ENCODE measurements at places on chromosomes 3 and 15. TPM values are rescaled to one million over a fixed set of nuclear protein-coding genes. Genes with fewer than 3 reads are reported as not detected.

GRCh38 chr3:21294768-21295167 is 456.2 kb downstream of the ZNF385D start:
- DNase-seq: no peak

DNA sequence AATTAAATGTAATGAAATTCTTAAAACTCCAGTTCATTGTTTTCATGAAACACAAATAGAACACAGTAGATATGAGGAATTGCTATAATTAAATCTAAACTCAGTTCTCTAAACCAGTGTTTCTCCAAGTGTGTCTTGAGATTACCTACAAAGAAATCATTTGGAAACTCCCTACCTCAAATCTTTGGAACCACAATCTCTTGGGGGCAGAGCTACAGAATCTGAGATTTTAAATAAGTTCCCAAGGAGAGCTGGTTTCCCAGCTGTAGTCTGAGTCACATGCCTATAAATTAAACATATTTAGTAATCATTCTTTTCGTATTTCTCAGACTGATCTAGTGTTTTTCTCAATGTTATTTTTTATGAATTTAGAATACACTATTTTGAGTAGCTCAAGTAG is 17.0 kb upstream of the ACTC1 start:
- no peak for DNase-seq

The SERPINI2 gene
- not detected for polyA plus RNA-seq

DNA sequence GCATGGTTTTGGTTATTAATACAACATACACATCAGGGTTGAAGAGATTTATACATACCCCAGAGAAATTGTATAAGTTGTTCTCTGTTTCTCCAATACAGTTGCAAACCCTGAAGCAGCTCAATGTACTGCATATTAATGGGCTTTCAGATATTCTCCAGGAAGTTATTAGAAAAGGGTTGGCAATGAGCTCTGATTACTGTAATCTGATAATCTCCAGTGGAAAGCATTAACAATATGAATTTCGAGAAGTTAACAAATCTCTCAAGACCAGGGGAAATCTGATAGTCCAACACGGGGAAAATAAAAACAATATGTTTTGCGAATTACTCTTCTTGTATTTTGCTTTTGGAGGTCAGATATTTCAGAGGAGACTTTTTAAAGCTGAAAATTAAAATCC is 950.1 kb downstream of the TBL1XR1 start:
- DNase-seq: no peak

DNA sequence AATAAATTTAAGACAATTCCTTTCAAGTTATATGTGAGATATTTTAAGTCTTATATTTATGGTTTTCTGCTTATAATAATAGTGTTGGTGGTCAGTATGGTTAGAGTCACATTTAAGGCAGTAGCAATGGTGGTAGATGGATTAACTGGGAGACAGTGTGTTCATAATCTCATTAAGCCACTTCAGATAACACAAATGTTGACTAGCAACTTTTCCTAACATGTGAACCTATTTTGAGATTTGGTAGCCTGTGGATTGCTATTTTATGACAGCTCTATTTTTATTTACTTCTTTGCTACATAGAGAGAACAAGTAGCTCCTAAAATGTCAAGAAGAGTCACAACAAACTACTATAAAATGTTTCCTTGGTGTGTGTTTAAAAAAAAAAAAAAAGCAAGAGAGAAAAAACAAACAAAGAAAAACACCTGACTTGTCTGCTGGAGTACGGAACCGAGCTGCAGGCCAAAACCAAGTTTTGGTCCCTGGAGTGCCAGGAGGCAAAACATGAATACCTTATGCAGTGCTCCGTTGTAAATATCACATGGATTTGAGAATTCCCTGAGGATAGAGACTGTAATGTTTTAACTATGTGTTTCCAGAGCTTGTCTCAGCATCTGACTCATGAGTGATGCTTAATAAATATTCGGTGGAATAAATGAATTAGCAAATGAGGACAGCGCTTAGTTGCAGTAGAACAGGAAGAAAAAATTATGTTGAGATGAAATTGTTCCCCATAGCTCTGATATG is 457.1 kb upstream of the ROBO2 start:
- DNase-seq: no peak

- no peak for DNase-seq
Observed at GRCh38 chr15:31559786-31560185, 233.2 kb downstream of the KLF13 start.

DNA sequence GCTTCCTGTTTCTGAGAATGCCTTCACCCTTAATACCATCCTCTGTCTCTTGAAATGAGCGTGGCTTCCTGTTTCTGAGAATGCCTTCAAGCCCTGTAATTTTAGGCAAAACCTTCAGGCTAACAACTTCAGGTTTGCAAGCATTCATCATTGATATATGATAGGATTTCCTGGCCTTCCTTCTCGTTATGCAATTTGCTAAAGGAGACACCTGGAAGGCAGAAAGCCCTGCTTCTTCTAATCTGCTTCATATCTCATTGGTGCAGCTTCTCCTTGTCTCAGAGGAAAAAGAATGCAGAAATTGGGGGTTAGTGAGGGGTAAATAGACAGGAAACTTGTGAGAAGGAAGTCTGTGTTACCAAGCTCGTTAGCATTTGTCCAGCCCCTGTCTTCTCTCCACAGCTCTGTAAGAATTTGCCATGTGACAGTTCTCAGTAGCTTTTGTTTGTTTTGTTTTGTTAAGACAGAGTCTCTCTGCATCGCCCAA is 7.3 kb downstream of the ARL6IP5 start:
- no peak for DNase-seq

DNA sequence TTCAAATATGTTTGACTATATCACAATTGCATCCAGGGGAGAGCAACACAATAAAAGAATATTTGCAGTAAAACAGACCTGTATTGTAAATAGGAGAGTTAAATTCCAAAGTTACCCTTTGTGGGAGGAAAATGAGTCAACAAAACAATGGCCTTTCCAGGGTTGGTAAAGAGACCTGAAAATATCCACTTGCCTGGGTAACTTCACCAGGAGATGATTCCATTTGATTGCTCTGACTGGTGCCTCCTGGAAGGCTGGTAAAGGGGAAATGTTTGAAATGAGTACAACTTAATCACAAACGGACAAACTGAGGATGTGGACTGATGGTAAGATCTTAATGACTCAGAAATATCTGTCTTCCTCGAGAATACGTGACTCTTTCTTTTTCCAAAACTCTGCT is 43.6 kb upstream of the SRGAP3 start:
- DNase-seq: no peak

DNA sequence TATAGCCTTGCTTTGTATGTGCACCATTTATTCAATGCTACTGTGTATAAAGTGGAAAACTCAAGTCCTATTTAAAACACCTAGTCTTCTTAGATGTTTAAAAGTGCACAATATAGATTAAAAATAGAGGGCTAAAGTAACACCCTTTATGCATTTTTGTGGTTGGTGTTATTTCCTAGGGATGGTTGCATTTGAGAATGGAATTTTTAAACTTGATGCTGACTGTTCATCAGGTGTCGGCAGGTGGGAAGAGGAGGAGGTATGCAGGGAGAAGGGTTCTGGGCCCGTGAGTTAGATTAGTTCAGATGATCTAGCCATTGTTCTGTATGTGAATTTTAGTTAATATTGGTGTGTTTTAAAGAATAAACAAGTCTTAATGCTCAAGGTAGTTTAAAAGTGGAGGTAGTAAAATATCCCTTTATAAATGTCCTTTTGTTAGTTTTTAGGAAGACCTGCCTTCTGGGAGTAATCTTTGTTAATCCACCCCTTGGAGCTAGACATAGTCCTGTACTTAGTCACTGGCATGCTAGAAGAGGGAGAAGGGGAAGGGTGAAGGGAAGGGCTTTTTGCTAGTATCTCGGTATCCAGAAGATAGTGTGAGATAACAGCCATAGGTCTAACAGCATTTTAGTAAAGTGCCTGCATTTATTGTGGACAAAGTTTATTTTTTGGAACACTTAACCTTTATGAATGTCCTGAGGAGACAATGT is 8.1 kb upstream of the SRPRB start:
- no peak for DNase-seq

The USP19 gene
- polyA plus RNA-seq: 27.8 TPM

DNA sequence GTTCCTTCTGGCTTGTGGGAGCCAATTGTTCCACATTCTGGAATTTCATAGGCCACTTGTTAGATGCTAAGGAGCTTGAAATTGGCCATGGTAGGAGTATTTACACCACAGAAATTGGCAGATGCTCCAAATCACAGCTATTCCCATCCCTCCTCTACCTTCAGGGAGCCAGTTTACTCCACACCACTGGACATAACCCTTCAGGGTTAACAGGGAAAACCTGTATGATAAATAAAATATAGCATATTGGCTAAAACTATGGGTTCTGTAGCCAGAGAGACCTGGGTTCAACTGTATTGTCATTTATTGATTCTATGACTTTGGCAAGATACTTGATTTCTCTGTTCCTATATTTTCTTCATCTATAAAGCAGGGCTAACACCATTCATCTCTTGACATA is 384.2 kb upstream of the PROK2 start:
- DNase-seq: no peak

- DNase-seq: no peak
Observed at GRCh38 chr3:153979418-153980251, 141.6 kb upstream of the ARHGEF26 start.

The FAM107A gene
- polyA plus RNA-seq: 6.8 TPM

GRCh38 chr3:107629566-107629965 is 106.8 kb downstream of the BBX start:
- DNase-seq: no peak

DNA sequence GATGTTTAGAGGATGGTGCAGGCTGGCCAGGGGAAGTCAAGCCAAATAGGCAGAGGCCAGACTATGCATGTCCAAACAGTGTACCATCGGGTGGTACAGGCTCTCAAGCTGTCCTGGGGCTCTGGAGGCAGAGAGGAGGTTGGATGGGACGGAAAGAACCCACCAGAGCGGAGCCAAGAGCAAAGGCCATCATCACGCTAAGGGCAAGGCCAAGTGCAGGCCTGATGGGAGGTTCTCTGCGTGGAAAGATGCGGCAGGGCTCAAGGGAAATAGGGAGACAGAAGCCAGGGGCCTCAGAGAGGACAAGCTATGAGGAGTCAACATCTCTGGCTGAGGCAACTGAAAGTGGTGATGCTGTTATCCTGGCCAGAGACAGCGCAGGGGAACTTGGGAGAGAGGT is 102.7 kb downstream of the ASB7 start:
- no peak for DNase-seq

DNA sequence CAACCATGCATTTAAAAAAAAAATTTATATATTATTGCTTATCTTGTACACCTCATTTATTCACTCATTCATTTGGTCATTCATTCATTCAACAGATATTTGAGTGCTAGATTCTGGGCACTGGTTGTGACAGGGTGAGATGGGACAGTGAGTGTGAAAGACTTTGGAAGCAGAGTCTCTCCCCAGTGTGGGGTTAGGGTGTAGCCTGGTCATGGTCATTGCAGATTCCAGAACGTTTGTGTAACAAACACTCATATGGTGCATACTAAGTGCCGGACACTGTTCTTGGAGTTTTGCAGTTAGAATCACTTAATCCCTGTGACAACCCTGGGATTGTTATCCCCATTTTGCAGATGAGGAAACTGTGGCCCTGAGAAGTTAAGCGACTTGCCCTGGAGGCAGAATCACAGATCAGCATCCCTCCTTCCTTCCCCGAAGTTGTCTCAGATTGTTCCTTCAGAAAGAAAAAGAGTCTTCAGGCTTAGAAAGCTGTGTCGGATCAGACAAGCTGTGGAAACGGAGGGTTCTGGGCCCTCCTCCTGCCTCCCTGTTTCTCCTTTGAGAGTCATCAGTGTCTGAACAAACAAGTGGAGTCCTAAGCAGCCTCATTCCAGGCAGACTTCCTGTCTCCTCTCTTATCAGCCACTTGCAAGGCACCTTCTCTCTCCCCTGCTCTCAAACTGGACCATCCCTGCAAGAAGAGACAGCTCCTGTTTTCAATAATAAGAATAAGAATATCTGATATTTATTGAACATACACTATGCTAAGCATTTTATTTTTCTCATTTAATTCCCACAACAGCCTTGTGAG is 6.3 kb downstream of the LOXL1 start:
- DNase-seq: no peak

The SIDT1 gene
- polyA plus RNA-seq: 3.3 TPM

- DNase-seq: no peak
Observed at GRCh38 chr15:78598348-78598747, 22.4 kb downstream of the CHRNA3 start.

The RETNLB gene
- polyA plus RNA-seq: not detected

All from adrenal gland (tissue), 19 donors.